ENCODE measurements at places on chromosomes 1 and 21.

DNA sequence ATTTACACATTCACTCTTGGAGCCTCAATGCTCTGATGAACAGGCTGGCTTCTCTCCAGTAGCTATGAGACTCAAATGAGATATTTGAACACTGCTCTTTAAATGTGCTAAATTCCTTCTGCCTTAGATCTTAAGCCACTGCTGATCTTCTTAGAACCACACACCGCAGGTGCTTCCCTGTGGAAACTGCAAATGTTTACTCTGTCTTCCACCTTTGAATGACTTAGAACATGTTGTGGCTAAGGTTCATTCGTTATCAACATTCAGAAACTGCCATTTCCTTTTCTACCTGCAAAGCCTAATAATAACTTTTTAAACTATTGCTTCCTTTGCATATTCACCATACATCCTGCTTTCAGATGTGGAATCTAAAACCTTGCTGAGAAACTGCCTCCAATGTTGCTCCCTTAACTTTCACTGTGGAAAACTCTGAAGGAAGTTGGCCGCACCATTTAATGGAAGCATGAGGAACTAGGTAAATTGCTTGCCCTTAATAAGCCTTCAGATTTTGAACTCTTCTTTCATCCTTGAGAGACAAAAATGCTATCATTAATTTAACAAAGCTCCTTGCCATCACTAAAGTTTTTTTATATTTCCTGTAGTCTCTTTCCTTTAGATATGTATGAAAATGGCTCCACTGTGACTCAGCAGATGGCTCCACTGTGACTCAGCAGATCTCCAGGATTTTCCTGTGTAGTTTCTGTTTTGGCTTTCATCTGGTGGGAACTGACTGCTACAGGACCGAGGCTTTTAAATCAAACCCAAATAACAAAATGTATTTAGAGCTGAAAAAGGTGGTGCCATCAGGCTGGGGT is 143.8 kb downstream of the TNFSF18 start:
- DNase-seq: no peak

GRCh38 chr1:52127181-52128180 is 14.4 kb upstream of the ZFYVE9 start:
- DNase-seq: no peak

- no peak for DNase-seq
Measured at GRCh38 chr1:235935235-235936225, 68.8 kb upstream of the LYST start.

- no peak for DNase-seq
Measured at GRCh38 chr21:41405321-41405720, 20.7 kb upstream of the MX1 start.

DNA sequence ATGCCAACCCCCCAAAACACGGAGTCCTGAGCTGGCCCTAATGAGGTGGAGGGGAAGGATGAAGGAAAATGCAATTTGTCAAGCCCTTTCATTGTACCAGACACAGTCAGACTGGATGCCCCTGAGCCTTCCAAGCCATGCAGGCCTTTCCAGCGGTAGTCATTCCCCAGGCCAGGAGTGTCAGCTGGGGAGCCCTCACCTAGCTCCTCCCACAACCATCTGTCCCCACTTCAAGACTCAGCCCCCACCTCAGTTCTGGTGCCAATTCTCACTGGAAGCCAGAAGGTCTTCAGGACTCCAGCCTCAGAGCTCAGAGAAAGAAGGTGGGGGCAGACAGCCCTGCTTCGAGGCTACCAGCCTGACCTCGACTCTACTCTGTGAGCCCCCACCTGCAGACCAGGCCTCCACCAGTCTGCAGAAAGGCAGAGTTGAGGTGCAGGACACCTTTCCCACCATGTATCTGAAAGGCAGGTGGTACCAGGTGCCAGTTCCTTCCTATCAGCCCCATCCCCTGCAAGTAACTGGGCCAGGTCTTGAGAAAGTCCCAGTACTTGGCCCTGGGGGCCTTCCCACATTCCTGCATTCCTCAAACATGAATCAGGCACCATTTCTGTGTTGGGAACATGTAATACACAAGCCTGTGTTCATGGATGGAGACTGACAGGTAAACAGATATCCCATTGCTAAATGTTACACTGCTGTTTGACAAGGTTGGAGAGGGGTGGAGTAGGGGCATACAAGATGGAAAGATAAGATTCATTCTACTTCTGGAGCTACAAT is 180.6 kb upstream of the EDN2 start:
- DNase-seq: no peak

GRCh38 chr1:18962121-18962721 is 5.7 kb upstream of the IFFO2 start:
- DNase-seq: no peak

GRCh38 chr1:202952818-202953217 is 5.3 kb downstream of the ADIPOR1 start:
- DNase-seq: no peak

DNA sequence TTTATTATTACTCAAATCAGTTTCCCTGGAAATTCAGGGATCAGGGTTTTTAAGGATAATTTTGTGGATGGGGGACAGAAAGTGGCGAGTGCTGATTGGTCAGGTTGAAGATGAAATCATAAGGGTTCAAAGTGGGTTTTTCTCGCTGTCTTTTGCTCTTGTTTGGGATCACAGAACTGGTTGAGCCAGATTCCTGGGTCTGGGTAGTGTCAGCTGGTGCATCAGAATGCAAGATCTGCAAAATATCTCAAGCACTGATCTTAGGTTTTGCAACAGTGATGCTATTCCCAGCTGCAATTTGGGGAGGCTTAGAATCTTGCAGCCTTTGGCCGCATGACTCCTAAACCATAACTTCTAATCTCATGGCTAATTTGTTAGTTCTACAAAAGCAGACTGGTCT is 9.3 kb downstream of the CHI3L2 start:
- DNase-seq: no peak

DNA sequence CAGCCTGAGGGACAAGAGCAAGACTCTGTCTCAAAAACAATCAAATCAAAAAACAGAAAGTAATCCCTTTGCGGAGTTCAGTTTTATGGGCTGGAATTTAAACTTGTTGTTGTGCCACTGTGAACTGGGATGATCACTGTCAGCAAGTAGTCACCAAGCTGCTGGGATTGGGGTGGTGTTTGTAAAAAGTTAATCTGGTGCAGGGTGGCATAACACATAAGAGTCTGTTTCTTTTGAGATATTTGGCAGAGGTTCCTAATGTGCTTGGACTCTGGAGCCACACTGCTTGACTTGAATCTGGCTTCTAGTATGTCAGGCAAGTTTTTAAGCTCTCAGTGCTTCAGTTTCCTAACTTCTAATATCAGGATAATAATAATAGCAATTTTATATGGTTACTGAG is 6.6 kb downstream of the CLIC4 start:
- DNase-seq: no peak

GRCh38 chr1:110151175-110151669 is 928 bp downstream of the SLC6A17 start:
- DNase-seq: no peak

- DNase-seq: no peak
Measured at GRCh38 chr1:40411294-40411693, 37.8 kb downstream of the SMAP2 start.

DNA sequence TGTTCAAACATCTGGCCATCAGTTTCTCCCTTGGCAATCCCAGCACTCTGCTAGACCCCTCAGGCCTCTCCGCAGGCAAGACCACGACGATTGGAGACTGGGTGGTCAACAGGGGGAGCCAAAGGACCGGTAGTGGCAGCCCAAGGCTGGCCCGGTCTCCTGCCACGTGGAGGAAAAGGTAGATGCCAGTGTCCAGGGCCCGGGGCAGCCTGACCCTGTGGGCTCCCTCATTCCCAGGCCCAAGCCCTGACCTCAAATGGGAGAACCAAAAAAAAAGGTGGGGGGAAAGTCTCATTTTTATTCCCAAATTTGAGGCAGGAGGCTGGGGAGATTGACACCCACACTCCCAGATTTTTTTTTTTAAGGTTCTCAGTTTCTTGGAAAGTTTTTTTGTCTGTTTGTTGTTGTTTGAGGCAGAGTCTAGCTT is 24.8 kb downstream of the S100A6 start:
- DNase-seq: peak; percentile 76

DNA sequence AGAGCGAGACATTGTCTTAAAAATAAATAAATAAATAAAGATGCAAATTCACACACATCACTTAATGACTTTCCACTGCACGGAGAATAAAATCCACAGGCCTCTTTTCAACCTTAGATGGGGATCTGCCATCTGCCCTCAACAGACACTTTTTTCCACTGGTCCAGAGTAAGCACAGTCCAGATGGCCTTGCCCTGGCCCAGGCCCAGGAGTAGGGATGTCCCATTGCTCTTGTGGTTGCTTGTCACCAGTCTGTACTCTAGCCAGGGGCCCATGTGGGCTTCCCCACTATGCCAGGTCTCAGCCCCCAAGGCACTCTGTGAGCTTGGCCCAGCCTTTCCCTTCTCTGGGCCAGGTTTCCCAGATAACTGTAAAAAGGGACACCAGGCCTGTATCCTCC is 17.4 kb downstream of the PLOD1 start:
- no peak for DNase-seq

- DNase-seq: no peak
Measured at GRCh38 chr1:26820784-26821269, 5.7 kb upstream of the ZDHHC18 start.
